ENCODE measurements at places on chromosomes 13 and 19.
A peak's percentile ranks its signal among the peaks of the same experiment; 100 is the strongest.

DNA sequence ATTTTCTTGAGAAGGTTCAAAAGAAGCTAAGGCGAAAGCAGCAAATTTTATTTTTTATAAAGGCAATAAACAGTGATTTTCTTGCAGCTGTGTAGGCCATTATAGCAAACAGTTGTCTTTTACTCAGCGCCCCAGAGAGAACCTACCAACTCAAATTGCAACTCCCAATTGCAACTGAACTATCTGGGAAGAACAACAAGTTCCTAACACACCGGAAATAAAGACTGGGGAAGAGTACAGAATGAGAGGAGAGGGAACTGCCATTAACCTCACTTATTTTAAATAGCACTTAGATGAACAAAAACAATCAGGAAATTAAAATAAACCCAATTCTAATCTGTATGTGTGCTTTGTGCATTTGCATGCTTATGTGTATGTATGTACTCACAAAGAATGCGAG lies 171.1 kb downstream of the KCTD12 start:
- no peak for DNase-seq

GRCh38 chr13:97757807-97758206 lies 195.7 kb upstream of the IPO5 start:
- no peak for DNase-seq

GRCh38 chr13:113787694-113788093 lies 28.7 kb downstream of the TMEM255B start:
- DNase-seq: no peak

- DNase-seq: no peak
Observed at GRCh38 chr19:24062190-24062589, 24.8 kb upstream of the ZNF254 start.

- DNase-seq: peak; percentile 6
Observed at GRCh38 chr13:89029062-89029461, 1357.9 kb downstream of the SLITRK5 start.

GRCh38 chr19:40797963-40798682 lies 868 bp upstream of the EGLN2 start:
- DNase-seq: no peak

DNA sequence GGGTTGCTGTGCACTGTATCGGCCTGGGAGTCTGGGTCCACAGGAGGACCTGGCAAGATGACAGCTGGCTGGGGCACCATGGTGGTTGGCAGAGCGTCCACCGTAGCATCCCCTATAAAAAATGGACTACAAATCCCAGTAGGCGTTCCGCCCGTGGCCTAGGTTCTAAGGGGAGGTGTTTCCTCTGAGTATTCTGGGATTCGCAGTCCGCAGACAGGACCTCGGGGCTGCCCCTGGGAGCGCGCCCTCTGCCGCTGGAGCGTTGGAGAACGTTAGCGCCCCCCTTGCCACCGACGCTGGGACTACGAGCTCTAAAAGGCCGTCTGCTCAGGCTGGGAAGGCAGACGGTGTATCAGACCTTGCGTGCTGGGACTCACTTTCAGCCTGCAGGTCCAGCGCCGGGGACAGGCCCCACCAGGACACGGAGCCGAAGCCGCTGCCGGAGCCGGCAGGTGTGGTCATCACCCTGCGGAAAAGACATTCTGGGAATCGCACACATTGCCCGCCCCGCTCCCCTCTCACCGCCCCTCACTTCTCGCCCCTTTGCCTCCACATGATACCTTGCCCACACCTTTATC lies 372 bp downstream of the DNAAF3 start:
- peak; percentile 32 for DNase-seq

DNA sequence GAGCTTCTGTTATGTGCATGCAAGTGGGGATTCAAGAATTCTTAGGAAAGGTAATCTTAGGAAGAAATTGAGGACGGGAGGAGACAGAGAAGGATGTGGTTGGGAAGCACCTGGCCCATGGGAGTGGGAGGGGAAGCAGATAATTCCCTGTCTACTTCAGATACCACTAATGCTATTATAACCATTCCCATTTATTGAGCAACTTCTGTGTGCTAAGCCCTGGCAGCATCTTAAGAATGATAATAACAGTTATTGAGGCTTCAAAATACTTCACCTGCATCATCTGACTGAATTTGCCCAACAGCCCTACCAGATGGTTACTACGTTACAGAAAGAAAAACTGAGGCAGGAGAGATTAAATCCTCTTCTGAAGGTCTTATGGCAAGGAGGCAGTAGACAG lies 1.4 kb downstream of the EPS8L1 start:
- DNase-seq: no peak

DNA sequence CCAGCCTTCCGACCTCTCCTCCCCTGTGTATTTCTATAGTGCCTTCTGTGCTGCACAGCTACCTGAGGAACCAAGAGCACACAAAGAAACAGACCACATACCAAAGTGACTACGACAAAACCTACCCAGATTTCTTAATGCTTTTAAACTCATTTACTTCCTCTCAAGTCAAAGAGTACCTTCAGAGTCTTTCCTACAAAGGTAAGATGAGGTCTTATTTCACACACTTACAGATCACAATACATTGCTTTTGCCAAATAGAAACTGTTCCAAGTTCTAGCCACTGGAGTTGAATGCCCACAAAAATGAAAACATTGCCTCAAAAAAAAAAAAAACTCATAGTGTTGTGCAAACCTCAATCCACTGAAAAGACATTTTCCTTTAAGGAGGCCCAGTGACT lies 36.4 kb downstream of the TEX26 start:
- peak; percentile 81 for DNase-seq

DNA sequence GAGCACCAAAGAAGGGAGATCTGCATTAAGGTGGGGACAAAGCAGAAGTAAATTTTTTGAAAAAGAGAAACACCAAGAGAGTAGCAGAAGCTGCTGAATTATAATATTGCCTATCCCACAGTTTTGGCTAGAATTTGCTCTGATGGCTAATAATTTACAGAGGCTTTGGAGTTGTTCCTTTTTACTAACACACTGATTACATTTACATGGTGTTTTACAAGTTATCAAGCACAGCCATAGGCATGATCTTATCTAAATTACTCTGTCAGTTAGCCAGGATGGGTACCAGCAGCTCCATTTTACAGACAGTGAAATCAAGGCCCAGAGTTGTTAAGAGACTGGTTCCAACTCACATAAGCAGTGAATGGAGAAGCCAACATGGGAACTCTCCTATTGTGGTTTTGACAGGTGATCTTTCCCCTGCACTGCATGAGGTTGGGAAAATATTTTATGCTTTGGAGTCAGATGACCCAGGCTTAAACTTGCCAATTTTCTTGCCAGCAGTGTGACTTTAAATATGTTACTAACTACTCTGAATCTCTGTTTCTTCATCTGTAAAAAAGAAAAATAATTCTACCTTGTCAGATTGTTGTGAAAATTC lies 33.5 kb upstream of the ESD start:
- DNase-seq: peak; percentile 8

- DNase-seq: no peak
Observed at GRCh38 chr19:46515879-46516350, 20.2 kb upstream of the PNMA8B start.

GRCh38 chr13:53921473-53921872 lies 892.9 kb downstream of the OLFM4 start:
- DNase-seq: no peak

GRCh38 chr13:23025864-23026608 lies 154.7 kb upstream of the SGCG start:
- DNase-seq: no peak

GRCh38 chr13:53783471-53783870 lies 754.9 kb downstream of the OLFM4 start:
- no peak for DNase-seq

DNA sequence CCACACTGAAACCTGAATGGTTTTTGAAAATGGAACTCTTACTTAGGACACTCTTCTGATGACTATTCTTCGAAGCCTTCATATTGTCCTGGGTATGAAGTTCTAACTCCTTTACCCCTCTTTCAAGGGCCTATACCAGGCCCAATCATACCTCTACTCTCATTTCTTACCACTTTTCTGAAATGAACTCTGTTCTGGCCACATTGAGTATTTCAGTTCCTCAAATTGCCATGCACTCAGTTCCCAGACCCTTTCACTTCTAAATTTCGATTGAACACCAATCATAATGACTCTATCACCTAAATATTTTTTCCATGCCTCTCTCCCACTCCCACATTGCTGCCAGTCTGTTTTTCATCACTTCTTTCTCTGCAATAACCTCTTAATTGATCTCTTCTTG lies 53.7 kb downstream of the LACC1 start:
- no peak for DNase-seq

DNA sequence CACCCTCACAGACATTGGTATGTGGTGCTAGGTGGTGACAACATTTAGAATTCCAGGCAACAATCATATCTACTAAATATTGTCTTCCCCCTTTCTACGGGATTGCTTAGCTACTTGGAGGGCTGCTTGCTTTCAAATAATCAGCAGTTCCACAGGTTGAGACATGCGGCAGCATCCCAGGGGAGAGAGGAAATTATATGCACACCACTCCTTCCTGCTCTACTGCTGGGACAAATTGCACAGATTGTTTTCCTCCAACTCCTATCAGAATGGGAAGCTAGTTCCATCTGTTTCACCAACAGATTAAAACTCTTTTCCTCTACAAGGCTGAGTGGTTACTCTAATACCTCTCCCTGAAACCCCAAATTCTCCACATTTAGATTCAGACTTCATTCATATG lies 275.4 kb downstream of the DNAJC15 start:
- no peak for DNase-seq

DNA sequence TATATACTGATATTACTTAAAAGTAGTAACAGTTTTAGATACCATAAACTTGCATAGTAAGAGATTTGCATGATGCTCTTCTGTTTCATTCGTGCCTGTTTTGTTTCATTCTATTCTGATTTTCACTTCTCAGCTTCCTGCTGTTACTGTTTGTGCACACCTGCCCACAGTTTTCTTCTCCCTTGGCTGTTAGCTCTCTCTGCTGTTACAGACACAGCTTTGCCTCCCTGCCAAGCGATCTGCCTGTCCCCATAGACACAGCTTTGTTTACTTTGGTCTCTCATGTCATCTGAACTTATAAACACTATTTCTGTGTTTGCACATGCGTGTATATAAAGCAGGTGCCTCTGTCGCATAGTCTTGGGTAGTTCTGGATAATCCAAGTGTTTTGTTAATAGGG lies 21.4 kb upstream of the UPF3A start:
- no peak for DNase-seq

DNA sequence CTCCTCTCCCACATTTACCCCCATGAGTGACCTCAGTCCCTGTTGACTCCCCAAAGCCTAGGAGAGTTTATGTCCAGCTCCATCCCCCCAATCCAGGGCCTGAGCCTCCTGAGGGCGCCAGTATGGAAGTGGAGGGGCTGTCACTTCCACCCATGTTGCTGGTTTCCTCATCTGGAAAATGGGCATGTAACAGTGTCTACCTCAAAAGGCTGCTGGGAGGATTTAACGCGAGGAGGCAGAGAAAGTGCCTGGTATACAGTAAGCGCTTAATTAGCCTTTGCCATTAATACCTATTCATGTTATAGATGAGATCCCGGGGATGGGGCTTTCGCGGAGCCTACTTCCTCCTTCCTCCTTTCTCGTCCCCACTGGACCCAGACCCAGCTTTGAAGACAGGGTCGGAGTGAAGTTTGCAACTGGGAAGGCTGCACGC lies 476 bp downstream of the TYK2 start:
- no peak for DNase-seq

DNA sequence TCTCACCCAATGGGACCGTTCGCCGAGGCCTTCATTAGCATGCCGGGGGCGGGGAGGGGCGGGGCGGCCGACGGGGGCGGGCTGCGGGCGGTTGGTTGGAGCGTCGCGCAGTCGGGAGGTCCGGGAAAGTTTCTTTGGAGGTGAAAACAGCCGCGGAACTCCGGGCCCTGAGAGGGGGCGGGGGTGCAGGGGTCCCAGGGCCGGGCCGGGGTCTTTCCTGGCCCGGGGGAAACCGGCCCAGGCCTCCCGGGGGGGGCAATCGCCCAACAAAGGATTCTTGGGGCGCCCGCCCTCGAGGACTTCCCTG lies at the start of gene HMG20B:
HMG20B (plus strand) TSS at position 90 of the 307 bp plus-strand sequence. CDS start 366 bp downstream, outside the sequence.
- no peak for DNase-seq

- no peak for DNase-seq
Observed at GRCh38 chr13:44058067-44058466, 178.4 kb downstream of the LACC1 start.

GRCh38 chr13:112675366-112675756 lies 14.5 kb upstream of the ATP11A start:
- DNase-seq: no peak

DNA sequence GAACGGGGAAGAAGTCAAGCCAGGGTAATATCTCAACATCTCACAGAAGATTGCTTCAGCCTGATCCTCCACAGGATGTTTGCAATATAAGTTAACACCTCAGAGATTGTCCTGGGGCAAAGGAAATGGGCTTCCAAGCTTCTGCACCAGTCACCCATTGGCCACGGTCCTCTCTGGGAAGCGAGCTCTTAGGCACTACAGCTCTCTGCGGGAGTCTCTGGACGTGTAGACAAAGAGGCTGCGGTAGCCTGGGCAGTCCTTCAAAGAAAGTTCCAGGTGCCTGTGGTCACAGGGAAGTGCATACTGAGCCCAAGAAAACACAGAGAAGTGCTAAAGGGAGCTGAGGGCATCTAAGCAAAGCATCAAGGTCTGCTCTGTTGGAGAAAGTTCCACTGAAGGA lies 805.7 kb downstream of the DIAPH3 start:
- peak; percentile 53 for DNase-seq

- DNase-seq: no peak
Observed at GRCh38 chr13:20567881-20568528, 1.0 kb downstream of the IFT88 start.

- no peak for DNase-seq
Observed at GRCh38 chr13:27415116-27415515, 9.3 kb upstream of the GTF3A start.

DNA sequence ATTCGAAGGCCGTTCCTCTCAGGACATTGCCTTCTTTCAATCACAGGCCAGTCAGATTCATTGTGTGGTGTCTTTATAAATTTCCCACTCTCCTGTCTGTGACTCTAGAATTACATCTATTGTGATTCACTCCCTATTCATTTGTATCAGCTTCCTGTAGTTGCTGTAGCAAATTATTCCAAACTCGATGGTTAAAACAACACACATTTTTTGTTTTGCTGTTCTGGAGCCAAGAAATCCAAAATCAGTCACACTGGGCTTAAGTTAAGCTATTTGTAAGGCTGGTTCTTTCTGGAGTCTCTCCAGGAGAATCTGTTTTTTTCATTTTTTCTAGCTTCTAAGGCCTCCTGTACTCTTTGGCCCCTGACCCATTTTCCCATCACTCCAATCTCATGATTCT lies 1487.0 kb upstream of the SLC10A2 start:
- peak; percentile 71 for DNase-seq

DNA sequence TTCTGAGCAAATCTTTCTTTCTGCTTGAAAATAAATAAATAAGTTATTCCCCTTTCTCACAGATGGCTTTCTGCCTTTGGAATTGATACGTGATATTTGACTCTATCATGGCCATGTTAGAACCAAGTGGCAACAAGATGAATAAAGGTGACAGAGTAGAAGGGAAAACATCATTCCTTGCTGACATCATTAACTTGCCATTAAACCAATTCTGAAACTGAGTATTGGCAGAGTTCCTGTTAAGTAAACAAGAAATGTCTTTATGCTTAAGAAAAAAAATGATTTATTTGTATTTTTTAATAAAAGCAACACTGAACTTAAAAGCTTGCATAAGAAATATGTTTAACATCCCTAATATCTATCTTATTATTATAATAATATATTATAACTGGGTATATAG lies 828.1 kb downstream of the PCDH9 start:
- DNase-seq: no peak
